ENCODE measurements at places on chromosomes 11 and 22.

GRCh38 chr22:41021613-41022454, 70.6 kb upstream of the EP300 start:
- DNase-seq, result no peak

- DNase-seq, result no peak
Measured at GRCh38 chr11:133149698-133150097, 382.6 kb downstream of the OPCML start.

DNA sequence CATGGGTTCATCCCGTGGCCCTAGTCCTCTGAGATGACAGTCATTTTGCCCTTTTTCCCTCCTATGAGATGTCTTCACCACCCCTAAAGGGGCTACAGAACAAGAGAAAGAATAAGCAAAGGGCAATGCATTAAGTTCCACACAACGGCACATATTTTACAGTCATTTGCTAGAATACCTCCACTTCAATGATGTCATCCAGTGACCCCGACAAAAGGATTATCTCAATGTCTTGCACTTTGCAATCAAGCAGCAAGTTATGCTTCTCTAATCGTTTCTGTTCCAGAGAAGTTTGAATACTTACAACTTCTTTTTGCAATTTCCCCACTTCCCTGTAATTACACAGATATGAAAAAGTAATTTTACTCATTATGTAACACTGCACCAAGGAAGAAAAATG, 49.9 kb downstream of the FAM118A start:
- no peak for DNase-seq

GRCh38 chr11:86442827-86443226, 68.1 kb downstream of the CCDC81 start:
- no peak for DNase-seq

- DNase-seq, result no peak
Measured at GRCh38 chr11:115523727-115524399, 19.6 kb upstream of the CADM1 start.

DNA sequence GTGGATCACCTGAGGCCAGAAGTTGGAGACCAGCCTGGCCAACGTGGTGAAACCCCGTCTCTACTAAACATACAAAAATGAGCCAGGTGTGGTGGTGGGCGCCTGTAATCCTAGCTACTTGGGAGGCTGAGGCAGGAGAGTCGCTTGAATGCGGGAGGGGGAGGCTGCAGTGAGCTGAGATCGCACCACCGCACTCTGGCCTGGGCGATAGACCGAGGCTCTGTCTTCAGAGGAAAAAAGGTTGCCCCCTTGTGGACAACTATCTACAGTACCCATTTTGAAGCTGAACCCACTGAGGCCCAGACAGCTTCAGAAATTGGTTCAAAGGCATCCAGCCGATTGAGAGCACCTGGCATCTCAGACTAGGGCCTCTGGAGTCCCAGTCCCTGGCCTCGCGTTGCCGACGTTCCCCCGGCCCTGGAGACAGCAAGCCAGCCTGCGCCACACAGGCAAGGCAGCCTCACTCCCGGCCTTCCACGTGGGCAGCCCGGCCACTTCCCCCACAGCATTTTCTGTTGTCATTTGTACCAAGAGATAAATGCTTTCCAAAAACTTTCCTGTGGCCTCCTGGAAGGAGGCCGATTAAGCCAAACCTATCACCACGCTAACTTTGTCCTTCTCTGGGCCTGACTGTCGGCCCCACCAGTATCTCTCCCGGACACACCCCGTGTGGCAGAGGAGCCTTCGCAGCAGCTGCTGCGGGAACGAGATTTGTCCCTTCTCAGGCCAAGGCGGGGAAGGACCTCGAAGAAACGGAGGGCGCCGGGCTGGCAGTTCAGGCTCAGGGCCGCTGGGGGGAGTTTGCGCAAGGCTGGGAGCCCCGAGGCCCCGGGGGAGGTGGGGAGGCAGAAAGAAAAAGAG, 82.8 kb downstream of the FLI1 start:
- DNase-seq, result peak; percentile 22

DNA sequence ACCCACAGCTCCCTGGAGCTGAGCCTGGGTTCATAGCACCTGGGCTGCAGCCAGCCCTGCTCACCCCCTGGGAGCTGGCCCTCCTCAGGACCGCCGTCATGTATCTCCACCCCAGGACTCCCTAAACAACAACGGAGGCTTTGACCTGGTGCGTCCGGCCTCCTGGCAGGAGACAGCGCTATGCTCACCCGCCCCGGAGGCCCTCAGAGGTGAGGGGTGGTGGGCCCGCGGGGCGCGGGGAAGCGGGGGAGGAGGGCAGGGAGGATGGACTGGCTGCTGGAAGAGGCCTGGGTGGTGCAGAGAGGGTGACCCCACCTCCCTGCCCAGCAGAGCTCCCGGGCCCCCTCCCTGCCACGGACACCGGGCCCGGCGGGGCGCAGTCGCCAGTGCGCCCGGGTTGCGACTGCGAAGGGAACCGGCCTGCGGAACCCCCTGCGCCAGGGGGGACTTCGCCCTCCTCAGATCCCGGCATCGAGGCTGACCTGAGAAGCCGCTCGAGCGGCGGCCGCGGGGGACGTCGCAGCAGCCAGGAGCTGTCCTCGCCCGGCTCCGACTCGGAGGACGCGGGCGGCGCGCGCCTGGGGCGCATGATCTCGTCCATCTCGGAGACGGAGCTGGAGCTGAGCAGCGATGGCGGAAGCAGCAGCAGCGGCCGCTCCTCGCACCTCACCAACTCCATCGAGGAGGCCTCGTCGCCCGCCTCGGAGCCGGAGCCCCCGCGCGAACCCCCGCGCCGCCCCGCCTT, 3.1 kb downstream of the MAPK8IP2 start:
- DNase-seq, result no peak

- no peak for DNase-seq
Measured at GRCh38 chr11:68954836-68955606, 25.8 kb downstream of the MRGPRD start.

GRCh38 chr11:122715548-122716440, 60.3 kb downstream of the UBASH3B start:
- DNase-seq, result no peak

- DNase-seq, result no peak
Measured at GRCh38 chr11:129846508-129847335, 31.1 kb downstream of the TMEM45B start.

DNA sequence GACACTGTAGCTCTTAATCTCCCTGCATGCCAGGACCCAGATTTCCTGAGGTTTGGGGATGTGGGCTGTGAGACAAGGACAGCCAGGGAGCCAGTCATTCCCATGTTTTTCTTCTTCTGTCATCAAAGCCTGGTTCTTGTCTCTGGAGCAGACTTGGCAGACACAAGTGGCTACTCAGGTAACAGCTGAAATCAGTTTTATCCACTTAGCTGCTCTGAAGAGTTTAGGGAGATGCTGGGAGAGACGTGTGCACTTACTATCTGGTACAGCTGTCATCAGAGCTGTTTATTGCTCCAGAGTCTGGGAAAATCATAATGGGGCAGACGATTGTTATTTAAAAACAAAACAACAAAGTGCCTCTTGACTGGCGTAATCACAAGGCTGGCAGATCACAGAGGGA, 56.6 kb downstream of the CSNK2A3 start:
- DNase-seq, result no peak

GRCh38 chr11:115256397-115257197, 247.6 kb downstream of the CADM1 start:
- no peak for DNase-seq

DNA sequence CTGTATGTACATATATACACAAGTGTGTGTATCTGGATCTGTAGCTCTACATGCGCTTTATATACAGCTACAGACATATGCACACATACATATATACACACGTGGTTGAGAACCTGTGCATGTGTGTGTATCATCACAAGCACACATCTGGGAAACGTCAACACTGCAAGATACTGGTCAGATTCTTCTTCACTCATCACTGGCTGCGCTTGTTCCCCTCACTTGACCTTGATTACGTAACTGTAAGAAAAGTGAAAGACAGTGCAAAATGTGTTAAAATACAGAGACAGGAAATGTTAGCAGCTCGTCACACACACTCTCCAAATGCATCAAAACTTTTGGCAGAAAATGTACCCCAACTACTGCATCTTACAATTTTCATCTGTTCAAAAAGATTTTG, 51.9 kb upstream of the MN1 start:
- DNase-seq, result no peak

GRCh38 chr22:20421507-20421874, 16.1 kb downstream of the SCARF2 start:
- no peak for DNase-seq

GRCh38 chr11:46278387-46279125, 1.1 kb downstream of the CREB3L1 start:
- DNase-seq, result no peak

GRCh38 chr22:39431821-39432251, 25.0 kb upstream of the MGAT3 start:
- no peak for DNase-seq

- DNase-seq, result no peak
Measured at GRCh38 chr11:43685440-43685839, 4.9 kb downstream of the HSD17B12 start.

GRCh38 chr22:38696606-38697424, 3.9 kb downstream of the JOSD1 start:
- DNase-seq, result peak; percentile 41

DNA sequence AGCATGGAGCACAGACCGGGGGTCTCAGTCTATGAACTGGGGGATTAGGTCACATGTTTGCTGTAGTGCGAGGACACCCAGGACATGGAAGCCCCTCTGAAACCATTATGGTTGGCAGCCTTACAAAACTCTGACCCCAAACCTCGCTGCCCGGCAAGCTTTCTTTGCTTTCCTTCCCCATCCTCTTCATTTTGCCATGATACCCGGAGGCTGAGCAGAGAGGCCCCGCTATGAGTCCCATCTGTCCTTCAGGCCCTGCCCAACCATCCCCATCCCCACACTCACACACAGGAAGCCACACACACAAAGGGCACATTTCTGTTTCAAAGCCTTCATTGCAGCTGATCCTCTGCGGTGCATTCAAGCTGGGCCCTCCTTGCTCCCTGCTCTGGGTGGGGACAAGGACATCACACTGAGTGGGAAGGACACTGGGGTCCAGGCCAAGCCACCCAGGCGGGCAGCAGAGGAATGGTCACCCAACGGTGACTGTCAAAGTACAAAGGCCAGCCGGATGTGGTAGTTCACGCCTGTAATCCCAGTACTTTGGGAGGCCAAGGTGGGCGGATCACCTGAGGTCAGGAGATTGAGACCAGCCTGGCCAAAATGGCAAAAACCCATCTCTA, 176.5 kb downstream of the CTTN start:
- no peak for DNase-seq

- no peak for DNase-seq
Measured at GRCh38 chr22:31122196-31122531, 602 bp upstream of the INPP5J start.

- no peak for DNase-seq
Measured at GRCh38 chr11:120516461-120517389, 5.2 kb downstream of the GRIK4 start.

- no peak for DNase-seq
Measured at GRCh38 chr11:8066036-8066910, 14.7 kb upstream of the TUB start.

- no peak for DNase-seq
Measured at GRCh38 chr22:29870574-29870973, 12.4 kb upstream of the MTMR3 start.

DNA sequence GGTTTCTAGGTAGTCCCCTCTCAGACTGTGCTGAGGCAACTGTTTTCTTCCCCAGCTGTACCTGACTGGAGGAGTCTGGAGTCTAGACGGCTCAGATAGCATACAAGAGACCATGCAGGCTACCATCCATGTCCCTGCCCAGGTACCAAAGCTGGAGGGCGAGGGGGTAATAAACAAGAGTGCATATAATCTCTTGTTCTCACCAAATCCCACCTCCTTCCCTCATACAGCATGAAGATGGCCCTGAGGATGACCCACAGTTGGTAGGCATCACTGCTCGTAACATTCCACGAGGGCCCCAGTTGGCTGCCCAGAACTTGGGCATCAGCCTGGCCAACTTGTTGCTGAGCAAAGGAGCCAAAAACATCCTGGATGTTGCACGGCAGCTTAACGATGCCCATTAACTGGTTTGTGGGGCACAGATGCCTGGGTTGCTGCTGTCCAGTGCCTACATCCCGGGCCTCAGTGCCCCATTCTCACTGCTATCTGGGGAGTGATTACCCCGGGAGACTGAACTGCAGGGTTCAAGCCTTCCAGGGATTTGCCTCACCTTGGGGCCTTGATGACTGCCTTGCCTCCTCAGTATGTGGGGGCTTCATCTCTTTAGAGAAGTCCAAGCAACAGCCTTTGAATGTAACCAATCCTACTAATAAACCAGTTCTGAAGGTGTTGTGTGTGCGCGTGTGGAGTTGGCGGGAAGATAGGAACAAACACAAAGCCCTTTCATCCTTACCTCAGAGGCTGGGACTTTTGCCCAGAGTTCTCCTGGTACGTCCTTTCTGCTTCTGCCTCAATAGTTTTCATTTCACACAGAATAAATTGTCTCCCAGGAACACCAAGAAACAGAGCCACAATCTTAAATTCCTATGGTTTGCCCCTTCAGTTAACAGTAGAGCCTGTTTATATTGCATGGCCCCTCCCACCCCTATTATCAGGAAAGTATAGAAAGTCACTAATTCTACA, 8.5 kb downstream of the HMBS start:
- DNase-seq, result no peak
